ENCODE measurements at places on chromosomes 7 and 10. TPM values are rescaled to one million over a fixed set of nuclear protein-coding genes. Genes with fewer than 3 reads are reported as not detected.

The SERPINE1 gene
- 3,652 TPM for total RNA-seq

The PRKG1 gene
- 6.2 TPM for total RNA-seq

The MICU1 gene
- total RNA-seq, result 37.8 TPM

The GIMAP4 gene
- 1.4 TPM for total RNA-seq

The TWNK gene
- total RNA-seq, result 12.4 TPM

The SPDYE1 gene
- not detected for total RNA-seq

The GRB10 gene
- 36.7 TPM for total RNA-seq

The HMX3 gene
- not detected for total RNA-seq

The TPST1 gene
- 71.6 TPM for total RNA-seq

The CRYGN gene
- not detected for total RNA-seq

The SPOCK2 gene
- total RNA-seq, result 0.26 TPM

The PNLIP gene
- total RNA-seq, result not detected

The ZNF117 gene
- total RNA-seq, result 3.4 TPM

The FGFR2 gene
- 0.52 TPM for total RNA-seq

The CPSF4 gene
- 22.5 TPM for total RNA-seq

The FAM131B gene
- 3.9 TPM for total RNA-seq

The CAMK2B gene
- not detected for total RNA-seq

The CELF2 gene
- total RNA-seq, result 10.3 TPM

The CPEB3 gene
- 0.64 TPM for total RNA-seq

Data from epithelial cell of alveolus of lung (primary cell).